ENCODE measurements at places on chromosomes 16 and 17. TPM values are rescaled to one million over a fixed set of nuclear protein-coding genes. Genes with fewer than 3 reads are reported as not detected.

DNA sequence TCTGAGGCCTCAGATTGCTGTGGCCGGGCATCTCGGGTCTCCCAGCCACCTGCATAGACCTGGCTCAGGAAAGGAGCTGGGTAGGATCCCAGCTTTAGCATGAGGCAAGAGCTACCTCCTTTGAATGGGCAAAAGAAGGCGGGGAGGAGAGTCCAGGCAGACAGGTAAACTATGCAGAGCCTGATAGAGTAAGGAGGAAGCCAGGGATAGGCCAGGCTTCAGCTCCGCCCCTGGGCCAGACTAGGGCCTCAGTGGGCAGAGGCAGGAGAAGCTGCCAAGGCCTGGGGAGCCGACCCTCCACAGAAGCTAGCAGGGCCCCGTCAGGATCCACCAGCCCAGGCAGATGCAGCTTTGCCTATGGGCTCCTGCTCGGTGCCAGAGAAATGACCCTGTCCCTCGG is 22.6 kb upstream of the UBE2G1 start:
- DNase-seq = no peak

- DNase-seq = no peak
Measured at GRCh38 chr16:73418691-73419090, 370.8 kb upstream of the ZFHX3 start.

DNA sequence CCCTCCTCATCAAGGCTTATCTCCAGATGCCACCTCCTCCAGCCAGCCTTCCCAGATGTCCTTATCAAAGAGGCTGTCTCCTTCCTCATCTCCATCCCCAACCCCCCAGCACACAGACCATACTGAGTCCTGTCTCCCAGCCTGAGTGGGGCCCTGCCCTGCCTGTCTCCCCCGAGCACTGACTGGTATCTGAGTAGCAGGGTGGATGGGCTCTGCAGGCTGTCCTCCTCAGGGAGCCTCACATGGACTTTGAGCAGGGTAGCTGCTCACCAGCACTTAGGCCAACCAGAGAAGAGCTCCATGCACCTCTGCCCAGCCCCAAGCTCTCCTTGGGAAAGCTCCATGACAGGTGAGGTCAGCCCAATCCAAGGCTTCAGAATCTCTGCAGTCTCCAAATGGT is 20.0 kb upstream of the ITGA3 start:
- no peak for DNase-seq

GRCh38 chr16:81601008-81601428 is 156.4 kb downstream of the CMIP start:
- DNase-seq = no peak

GRCh38 chr17:56786989-56787482 is 46.7 kb downstream of the C17orf67 start:
- no peak for DNase-seq

DNA sequence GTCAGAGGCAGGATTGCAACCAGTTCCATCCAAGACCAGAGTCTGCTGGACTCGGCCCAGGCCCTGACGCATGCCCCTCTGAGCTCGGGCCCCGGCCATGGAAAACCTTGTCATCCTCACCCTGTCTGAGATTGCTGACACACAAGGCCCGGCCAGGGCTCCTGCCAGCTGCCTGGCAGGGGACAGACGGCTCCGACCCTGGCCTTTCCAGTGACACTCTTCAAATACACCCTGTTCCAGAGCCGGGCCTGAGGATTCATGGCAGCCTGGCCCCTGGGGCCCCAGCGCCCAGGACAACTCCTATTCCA is 3.2 kb upstream of the PABPN1L start:
- no peak for DNase-seq

DNA sequence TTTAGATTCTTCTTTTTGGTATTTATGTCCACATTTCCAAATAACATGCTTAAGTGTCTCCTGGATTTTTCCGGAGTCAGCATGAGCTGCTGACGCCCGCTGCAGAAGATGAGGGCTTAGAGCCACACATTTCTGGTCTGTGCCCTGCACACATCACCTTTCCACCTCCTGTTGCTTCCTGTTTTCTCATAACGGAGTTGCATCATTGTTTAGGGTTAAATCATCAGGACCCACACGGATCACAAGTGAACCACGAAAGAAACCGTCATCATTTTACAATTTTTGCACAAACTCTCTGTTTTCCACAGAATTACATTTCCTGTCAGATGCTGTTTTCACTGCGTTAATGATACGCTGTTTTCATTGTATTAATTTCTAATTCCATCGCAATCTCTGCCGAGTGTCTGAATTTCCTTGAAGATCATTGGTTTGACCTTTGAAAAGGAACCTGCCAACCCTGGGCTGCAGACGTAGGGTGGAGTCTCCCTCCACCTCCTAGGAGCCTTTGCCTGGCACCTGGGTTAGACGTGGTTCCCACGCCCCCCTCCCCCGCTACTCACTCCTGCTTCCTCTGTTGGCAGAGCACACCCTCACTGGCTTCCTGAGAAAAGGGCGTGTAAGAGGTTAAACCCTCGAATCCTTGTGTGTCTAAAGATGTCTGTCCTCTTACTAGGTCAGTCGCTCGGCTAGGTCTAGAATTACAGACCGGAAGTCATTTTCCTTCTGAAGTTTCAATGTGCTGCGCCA is 68.2 kb downstream of the RNF213 start:
- no peak for DNase-seq

DNA sequence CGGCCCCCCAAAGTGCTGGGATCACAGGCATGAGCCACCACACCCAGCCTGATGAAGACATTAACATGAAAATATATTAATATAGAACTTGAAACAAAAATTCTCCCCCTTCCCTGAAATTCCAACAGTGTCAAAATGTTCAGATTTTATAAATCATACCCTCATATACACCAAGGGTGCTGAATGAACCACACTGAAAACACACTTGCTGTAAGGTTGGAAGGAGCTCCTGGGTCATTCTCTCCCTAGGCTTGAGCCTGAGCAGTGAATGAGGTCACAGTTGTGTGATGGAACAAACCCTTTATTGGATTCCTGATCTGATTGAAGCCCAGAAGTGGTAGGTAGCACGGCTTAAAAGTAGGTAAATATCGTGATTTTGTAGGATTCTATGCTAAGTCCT is at the start of gene EFCAB3:
TSS of gene EFCAB3 (plus strand) at position 301 of the 400 bp plus-strand sequence. CDS start 2,427 bp downstream, outside the sequence.
- DNase-seq = no peak

DNA sequence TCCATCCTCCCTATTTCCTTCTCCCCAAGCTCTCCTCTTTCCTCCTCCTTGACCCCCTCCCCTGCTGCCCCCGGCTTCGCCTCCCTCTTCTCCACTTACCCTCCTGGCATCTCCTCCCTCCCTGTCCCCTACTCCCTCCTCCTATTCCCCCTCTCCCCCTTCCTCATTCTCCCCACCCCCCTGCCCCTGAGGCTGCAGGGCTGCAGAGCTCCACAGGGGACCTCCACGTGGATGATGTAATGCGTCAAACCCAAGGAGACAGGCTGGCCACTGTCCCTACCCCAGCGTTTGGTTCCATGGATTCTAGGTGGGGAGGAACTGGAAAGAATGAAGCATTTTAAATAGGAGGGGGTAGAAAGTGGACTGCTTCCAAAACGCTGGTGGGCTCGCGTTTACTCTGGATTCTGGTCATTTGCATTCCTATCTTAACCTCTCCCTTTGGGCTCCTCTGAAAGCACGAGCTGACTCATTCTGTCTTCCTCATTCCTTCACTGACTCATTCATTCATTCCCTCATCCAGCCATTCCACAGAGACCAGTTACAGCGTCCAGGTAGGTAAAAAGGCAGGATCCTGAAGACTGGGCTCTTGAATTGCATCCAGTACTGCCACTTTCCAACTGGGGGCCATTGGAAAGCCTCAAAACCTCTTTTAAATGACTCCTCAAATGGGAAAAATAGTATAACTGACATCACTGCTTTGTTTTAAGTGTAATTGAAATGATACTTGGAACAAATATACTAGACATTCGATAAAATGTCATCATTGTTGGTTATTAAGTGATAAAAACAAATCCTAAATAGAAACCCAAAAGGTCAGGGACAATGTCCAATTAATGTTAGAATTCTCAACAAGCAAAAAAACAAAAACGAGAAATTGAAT is 943 bp upstream of the COTL1 start:
- DNase-seq = no peak

DNA sequence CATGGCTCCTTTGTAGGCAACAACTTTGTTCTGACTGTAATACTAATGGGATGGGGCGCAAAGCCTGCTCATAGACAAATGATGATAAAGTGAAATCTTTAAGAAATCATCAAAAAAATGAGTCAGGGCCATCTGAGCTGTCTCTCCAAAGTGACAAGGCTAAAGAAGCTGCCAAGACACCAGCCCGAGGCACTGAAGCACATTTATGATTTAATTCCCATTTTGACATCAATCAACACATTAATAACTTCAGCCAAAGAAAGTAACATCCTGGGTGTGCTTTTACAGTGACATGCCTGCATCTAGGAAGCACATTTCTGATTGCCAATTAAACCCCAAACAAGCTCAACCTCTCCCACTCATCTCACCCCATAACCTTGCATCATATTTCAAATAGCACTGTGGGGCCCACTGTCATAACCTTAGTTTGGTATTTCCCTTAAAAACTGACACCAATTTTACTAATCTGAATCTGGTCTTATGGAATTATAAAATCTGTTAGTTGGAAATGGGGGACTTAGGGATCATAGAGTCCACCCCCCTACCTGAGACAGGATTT is 676.6 kb downstream of the TOX3 start:
- no peak for DNase-seq

- no peak for DNase-seq
Measured at GRCh38 chr16:29977063-29977825, 3.6 kb downstream of the TAOK2 start.

DNA sequence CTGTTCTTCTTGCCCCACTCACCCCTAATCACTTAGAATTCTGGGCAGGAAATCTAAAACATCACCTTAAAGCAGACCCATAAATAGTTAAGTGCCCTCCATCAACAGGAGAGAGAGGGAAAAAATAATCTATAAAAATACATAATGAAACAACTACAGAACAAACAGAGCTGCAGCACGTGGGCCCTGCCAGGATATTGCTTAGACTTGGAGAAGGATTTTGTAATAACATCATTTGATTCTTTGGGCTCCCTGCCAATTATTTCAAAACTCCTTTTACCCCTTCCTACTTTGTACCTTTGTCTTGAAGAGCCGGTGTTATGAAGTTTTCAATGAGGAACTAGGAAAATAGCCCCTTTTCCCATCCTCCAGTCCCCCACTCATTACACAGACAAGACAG is 130.6 kb upstream of the TOX3 start:
- DNase-seq = no peak

DNA sequence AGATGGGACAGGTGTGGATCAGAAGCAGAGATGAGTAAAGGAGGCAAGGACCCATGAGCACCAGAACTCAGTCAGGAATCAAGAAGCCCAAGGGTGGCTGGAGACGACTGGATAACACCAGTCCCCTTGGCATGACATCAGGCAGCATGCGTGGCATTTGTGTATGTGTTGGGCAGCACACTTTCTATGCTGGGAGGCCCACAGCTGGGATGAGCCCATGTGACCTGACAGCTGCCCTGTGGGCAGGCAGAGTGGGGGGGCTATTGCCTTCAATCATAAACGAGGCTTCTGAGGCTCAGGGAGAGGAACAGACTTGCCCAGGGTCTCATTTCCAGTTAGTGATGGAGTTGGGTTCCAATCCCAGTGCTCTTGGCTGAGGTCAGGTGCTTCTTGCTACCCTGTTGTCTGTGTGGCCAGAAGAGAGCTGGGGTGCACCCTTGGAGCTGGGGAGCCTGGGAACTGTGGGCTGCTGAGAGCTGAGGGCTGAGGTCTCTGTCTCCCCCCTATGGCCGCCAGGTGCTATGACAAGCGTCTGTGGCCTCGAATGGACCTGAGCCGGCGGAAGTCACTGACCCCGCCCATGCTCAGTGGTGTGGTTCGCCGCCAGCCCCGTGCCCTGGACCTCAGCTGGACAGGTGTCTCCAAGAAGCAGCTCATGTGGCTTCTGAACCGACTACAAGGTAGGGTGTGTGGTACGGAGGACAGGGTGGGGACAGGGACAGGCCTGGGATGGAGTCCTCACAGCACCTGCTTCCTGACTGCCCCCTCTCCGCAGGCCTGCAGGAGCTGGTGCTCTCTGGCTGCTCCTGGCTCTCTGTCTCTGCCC is 7.1 kb upstream of the ORAI3 start:
- no peak for DNase-seq

GRCh38 chr16:72467157-72467759 is 295.3 kb upstream of the PMFBP1 start:
- DNase-seq = no peak

- DNase-seq = no peak
Measured at GRCh38 chr17:44384281-44384822, 5.1 kb downstream of the ITGA2B start.

GRCh38 chr16:73255031-73255430 is 207.1 kb upstream of the ZFHX3 start:
- DNase-seq = no peak

DNA sequence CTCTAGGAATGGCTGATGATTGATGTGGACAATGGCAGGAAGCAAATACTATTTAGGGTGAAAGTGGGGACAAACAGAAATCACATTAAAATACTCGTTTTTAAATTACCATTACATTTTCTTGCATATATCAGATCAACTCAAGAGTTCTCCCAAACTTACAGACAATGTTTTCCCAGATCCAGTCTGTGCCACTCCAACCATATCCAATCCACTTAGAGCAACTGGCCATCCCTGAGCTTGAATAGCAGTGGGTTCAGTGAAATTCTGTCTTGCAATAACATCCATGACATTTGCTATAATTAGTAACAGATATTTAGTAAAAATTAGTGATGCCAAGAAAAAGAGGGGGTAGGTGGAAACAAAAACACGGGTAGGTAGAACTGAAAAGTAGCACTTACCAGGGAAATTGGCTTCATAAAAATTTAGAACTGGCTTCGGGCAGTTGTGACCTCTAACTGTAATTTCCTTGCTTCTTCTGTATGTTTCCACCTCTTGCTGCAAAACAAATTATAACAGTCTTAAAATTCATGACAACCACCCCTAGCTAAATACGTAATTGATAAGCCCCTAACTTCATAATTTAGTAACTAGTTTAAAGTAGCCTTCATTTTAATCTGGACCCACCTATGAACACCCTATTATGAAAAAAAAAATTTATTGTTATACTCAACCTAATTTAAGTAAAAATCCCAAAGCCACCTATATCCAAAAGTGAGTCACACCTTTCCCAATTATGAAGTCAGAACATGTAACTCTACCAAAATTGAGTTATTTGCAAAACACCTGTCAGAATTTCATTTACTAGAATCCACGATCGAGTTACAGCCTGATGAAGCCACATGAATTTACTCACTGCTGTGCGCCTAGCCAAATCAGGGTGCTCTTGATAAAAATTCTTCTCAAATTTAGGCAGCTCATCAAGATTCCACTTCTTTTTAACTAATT is 2.0 kb downstream of the DDX5 start:
- DNase-seq = no peak

Gene KRTAP17-1
- total RNA-seq = not detected

Gene LPCAT2
- 18.9 TPM for total RNA-seq

Gene ABI3
- 0.31 TPM for total RNA-seq

Gene SALL1
- 8.0 TPM for total RNA-seq

Gene SLFN12
- total RNA-seq = 6.6 TPM

Gene KIF2B
- total RNA-seq = not detected

Gene MYH8
- total RNA-seq = 0.05 TPM

Data from type B pancreatic cell (in vitro differentiated cells).